ENCODE measurements at places on chromosomes 3 and 15.
A peak's percentile ranks its signal among the peaks of the same experiment; 100 is the strongest.

DNA sequence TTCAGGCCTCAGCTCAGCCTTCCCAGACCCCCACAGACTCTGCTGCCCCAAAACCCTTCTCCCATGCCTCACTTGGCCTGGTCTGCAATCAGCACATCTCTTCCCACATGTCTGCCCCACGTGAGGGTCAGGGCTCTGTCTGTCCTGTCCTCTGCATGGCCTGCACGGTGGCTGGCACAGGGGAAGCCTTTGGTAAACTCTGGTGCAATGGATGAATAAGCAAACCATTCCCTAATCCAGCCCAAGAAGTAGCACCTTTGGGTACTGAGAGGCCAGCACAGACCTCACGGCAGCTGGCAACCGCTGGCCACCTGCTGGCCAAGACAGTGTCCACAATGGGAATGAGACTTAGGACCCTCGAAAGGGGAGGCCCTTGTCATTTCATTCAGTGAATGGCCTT lies 27.7 kb downstream of the ABTB1 start:
- no peak for DNase-seq

- no peak for DNase-seq
Measured at GRCh38 chr3:90031121-90031520, 923.7 kb downstream of the EPHA3 start.

DNA sequence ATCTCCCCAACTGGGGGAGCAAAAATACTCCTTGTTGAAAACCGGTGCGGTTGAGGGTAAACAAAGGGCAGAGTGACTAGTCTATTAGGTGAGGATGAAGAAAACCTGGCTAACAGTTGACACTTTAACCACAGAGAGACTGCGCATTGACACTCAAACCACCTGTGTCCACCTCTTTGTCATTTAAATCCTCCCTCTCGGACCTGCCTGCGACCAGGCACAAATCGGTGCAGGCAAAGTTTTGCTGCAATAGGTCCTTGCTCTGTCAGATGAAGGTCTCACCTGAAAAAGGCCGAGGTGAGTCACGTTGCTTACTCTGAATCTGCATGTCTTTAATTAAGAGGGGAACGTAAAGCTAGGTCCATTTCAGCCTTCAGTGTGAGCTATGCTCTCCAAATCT lies 494.1 kb upstream of the DPPA4 start:
- DNase-seq, result no peak

- DNase-seq, result peak; percentile 52
Measured at GRCh38 chr3:126955004-126955790, 27.7 kb upstream of the PLXNA1 start.

- DNase-seq, result no peak
Measured at GRCh38 chr3:133827684-133828083, 22.1 kb downstream of the SRPRB start.

DNA sequence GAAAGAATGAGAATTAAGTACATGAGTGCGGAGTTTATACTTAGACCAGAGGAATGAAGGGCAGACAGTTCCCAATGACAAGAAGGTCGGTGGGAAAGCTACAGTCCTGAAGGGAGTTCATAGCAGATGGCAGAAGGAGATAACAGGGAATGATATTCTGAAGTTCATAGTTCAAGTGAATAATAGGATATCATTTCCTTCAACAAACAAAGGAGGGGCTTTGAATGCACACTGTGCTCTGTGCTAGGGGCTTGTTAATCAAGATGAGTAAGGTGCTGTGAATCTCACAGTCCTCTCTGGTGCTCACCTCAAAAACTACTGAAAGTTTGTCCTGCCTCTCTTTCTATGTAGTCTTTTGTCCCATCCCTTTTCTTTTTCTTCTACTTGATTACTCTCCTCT lies 41.9 kb downstream of the SIDT1 start:
- no peak for DNase-seq

DNA sequence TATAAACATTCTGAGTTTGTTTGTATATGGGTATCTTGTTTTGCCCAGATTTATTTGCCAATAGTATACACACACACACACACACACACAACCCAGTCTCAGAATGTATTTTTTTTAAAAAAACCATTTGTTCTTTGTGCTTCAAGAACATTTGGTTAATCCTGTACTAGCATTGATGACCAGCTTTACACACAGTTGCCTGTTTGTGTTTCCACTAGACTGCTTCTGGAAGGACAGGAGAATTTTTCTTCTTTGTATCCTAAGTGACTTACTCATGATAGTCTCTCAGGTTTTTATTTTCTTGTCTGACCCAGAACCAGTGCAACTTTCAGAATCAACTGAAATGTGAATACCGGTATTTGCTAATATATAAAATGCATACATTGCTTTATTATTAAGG lies 40.5 kb downstream of the U2SURP start:
- no peak for DNase-seq

DNA sequence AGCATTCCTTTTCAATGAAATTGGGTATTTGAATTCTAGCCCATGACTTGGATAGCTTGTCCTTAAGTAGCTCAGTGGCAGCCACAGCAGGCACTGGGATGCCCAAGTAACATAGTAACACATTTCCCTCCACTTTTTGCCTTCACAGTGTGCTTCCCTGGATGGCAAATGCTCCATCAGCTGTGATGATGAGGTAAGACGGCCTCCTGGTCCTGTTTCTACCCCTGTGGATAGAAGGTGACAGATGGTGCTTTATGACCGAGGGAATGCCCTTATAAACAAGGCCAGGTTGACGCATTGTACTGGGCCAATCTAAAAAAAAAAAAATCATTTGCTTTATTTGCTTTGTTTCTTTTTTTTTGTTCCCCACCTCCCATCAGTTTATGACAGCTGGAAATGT lies 41.8 kb upstream of the LRTM1 start:
- no peak for DNase-seq

- DNase-seq, result peak; percentile 73
Measured at GRCh38 chr15:77014132-77015081, 19.5 kb downstream of the PSTPIP1 start.

GRCh38 chr3:185313693-185314246 lies 49.2 kb upstream of the MAP3K13 start:
- no peak for DNase-seq

- no peak for DNase-seq
Measured at GRCh38 chr3:126022741-126023359, 53.9 kb downstream of the ROPN1B start.

- DNase-seq, result no peak
Measured at GRCh38 chr15:63582718-63583426, 14.3 kb upstream of the FBXL22 start.

GRCh38 chr3:33975463-33975862 lies 177.0 kb downstream of the PDCD6IP start:
- no peak for DNase-seq

- DNase-seq, result no peak
Measured at GRCh38 chr3:122774564-122774963, 19.1 kb downstream of the HSPBAP1 start.

DNA sequence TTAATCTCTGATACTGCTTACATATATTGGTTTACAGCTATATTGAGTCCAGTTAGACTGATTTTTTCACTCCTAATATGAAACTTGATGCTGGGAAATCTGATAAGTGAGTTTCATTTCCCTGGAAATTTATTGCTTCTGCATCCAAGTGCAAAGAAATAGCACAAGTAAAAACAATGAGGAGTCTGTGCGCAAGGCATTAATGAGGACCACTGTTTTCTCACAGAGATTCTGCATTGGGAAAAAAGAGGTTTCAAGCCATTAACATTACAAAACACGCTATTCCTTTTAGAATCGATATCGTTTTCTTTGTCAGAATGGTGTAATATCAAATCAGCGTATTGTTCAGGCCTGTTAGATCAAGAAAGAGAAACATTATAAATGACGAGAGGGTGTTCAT lies 723.3 kb upstream of the ARRDC4 start:
- DNase-seq, result no peak

DNA sequence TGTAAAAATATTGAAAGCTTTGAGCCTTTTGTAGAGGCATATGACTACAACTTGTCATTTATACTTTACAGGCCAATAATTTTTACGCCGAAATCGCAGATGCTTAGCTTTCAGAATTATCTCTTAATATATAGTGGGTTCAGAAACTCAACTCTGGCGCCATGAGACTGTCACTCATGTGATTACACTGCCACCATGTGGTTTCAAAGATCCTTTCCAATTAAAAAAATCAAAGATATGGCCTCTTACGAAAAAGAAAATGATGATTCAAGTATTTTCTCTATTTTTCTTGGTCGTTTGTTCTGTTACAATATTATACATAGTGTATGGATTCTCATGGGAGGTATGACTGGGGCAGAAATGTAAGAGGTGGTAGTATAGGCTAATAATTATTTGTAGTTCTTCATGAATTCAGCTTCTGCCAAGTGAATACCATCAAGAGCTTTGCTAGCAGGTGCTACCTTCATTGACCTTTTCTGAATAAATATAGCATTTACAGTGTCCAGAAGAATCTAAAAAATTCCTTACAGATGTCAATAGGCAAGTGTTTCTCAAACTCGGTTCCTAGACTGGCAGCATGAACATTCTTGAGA lies 751.7 kb upstream of the GOLIM4 start:
- DNase-seq, result no peak

DNA sequence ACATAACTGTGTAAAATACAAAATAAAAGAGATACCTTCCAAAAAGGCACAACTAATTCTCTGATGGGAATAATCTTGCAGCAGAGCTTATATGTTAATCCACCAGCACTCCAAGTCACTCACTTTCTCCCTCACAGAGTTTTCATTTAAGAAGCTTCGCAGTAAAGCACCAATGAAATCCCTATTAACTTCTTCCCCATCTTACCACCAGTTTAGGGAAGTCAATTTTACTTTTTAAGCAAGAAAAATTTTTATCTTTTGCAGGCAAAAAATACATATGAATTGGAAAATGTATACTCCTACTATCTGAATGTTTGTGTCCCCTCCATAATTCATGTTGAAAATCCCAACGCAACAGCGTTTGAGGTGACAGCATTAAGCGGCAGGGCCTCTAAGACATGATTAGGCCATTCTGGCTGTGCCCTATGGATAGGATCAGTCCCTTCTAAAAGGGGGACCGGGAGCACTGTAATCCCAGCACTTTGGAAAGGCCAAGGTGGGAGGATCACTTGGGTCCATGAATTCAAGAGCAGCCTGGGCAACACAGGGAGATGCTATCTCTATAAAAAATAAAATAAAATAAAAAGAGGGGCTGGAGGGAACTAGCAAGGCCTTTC lies 435.8 kb downstream of the SHQ1 start:
- no peak for DNase-seq

- DNase-seq, result no peak
Measured at GRCh38 chr3:59240666-59241255, 190.9 kb upstream of the CFAP20DC start.

DNA sequence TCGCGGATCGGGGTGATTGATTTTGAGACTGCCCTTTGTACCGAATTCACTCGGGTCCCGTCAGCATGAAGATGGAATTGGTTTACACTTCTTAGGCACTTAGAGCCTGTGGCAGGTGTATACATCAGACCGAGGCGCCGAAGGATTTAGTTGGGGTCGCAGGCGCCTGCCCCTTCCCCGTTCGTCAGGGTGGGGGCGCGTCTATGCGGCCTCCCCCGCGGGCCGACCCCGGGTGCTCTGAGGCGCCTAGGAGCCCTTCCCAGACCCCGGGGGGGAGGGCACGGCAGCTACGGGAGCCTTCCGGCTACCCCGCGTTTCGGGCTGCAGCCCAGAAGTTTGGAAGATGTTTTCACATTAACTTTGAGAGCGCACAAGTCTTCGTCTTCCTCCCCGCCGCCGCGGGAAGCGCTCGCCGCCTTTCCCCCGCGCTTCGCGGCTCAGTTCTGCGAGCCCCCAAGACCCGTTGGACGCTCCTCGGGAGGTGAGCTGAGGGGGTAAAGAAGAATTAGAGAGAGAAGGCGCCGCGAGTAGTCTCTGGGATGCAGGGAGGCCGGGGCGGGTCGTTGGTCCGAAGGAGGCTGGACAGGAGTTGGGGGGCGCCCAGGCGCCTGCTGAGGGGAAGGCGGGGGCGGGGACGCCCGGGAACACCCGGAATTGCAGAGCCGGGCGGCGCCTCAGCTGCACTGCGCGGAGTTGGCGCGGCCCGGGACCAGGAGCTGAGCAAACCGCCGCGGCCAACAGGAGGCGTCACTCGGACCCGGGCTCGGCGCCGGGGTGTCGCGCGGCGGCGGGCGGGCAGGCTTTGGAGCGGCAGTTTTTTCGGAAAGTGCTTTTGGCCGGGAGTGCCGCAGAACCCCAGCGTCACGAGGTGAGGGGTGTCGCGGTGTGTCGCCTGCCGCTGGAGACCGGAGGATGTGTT lies 780 bp downstream of the TIPARP start:
- peak; percentile 23 for DNase-seq

All from GM12892 (cell line).